Stimulated activated CD8-positive, alpha-beta memory T cell treated with anti-CD3 and anti-CD28 coated beads, Interleukin-4, amount 100 ng/mL, for 4 hours (primary cell): ENCODE measurements at places on chromosomes 16 and 17.

- no peak for DNase-seq
These were observed 30.0 kb downstream of the SNN start for GRCh38 chr16:11698271-11698689.

DNA sequence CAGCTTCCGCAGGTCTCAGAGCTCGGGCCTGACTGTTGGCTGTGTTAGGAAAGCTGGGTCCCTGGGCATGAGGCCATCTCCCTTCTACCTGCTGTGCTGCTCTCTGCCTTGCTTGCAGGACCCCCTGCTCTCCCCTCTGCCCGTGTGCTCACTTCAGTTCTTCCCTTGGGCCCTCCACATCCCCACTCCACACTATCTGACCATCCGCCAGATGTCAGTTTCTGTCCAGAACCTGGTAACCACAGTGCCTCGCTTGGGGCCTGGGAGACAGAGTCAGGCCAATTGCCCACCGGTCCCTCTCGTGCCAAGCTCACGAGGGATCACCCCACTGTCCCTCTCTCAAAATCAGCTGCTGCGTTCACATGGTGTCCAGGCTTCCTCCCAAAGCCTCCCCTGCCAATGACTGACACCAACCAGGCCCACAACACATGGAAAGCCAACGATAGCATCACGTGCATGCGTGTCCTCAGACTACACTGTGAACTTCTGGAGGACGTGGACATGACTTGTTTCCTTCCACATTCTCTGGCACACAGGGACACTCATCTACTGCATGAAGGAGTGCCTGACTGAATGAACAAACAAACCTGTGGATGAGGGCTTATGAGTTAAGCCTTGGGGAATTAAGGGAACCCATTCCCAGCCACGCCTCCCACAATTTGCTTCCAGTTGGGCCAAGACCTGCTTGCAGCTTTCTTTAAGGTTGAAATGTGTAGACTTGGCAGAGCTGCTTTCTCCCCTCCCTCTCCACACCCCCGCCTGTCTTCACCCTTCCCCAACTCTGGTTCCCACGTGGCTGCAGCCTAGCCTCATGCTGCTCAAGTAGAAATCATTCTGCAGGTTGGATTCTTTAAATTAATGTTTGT is 72.5 kb upstream of the ZNF423 start:
- DNase-seq, result no peak

DNA sequence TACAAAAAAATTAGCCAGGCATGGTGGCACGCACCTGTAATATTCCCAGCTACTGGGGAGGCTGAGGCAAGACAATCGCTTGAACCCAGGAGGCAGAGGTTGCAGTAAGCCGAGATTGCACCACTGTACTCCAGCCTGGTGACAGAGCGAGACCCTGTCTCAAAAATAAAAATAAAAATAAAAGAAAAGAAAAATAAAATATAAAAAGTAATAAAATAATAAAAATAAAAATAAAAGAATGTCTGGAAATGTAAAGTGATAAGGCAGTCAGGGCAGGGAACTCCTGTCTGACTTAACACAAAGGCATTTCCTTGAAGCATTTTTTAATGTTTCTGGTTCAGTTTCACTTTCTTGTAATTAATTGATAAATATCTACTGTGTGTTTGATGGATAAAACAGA is 34.7 kb upstream of the DNAJA2 start:
- DNase-seq, result no peak

DNA sequence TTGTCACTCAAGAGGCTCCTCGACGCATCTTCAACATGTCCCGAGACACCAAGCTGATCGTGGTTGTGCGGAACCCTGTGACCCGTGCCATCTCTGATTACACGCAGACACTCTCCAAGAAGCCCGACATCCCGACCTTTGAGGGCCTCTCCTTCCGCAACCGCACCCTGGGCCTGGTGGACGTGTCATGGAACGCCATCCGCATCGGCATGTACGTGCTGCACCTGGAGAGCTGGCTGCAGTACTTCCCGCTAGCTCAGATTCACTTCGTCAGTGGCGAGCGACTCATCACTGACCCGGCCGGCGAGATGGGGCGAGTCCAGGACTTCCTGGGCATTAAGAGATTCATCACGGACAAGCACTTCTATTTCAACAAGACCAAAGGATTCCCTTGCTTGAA is 101.0 kb downstream of the HS3ST2 start:
- DNase-seq, result no peak

GRCh38 chr16:27235938-27236245 is 32.6 kb downstream of the KDM8 start:
- no peak for DNase-seq

- no peak for DNase-seq
These were observed 150.5 kb upstream of the SOX9 start for GRCh38 chr17:71970312-71970711.

DNA sequence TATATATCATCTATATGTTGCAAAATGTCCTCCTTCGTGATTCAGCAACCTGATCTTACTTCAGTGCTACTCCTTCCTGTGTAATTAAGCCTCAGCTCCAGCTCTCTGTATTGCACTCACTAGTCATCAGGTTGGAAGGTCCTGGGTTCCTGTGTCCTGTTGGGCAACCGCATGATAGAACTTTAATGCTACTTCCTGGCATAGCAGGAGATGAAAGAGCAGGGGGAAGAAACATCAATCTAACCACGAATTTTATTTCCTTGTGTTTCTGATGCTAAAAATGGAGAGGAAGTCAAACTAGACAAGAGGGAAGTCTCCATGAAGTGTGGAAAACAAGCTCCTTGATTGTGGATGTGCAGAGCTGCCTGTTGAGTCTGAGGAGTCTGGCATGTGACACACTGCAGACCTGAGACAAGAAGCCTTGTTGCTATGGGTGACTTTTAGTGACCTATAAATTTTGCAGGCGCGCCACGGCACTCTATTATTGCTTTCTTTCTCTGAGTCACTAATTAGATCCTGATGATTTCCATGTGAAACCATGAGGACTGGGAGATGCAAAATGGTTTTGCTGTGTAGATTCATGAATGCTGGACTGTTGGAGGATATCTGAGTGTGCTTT is 25.6 kb downstream of the IGSF6 start:
- no peak for DNase-seq

DNA sequence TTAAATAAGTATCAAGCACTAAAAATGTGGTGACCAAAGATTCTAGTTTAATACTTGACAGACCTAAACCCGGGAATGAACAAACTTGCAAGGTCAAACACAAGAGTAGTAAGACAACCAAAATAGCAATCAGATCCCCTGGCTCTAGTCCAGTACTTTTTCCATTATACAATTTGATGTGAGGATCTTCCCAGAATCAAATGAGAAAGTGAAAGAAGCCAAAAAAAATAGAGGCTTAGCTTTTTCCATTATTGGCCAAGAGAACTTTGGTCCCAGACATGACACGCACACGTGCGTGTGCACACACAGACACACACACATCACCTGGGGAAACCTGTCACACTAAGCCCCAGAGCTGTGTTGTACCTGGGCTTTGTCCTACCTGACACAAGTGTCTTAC is 300.6 kb upstream of the CDH5 start:
- no peak for DNase-seq

- DNase-seq, result no peak
These were observed 32.0 kb upstream of the ABCA5 start for GRCh38 chr17:69358688-69359596.

- DNase-seq, result no peak
These were observed 13.2 kb downstream of the TMEM238L start for GRCh38 chr17:10790491-10791401.

GRCh38 chr17:81792675-81793615 is 11.0 kb upstream of the GCGR start:
- no peak for DNase-seq

- DNase-seq, result no peak
These were observed 6.3 kb downstream of the TERF2IP start for GRCh38 chr16:75653922-75654321.

DNA sequence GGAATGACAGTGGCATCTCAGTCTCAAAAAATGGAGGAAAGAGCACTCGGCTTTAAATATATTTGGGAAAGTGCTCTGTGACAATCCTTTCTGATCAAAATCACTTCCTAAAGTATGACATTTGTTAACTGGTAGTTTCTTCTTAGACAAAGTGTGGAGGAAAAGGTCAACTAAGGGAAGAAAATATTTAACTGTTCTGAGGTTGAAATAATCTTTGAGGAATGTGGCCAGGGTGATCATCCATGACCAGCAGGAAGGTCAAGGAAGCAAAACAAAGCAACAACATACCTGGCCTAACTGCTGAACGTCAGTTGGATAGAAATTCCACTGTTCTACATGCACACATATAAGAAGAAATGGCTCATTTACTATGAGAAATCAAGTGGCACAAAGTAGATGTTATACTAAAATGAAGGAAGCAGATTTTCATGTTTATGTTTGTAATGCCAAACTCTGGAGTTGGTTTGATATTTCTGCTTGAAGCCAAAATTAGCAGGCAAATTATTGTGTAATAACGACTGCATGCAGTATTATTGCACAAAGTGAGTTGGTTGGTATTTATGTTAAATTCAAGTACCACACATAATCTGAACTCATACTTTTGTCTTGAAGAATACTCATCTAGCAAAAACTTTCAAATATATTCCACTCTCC is 87.3 kb upstream of the CORO6 start:
- no peak for DNase-seq

GRCh38 chr17:64520359-64520758 is 13.6 kb downstream of the CEP95 start:
- no peak for DNase-seq

- DNase-seq, result no peak
These were observed 7.9 kb downstream of the QPRT start for GRCh38 chr16:29686740-29687332.

DNA sequence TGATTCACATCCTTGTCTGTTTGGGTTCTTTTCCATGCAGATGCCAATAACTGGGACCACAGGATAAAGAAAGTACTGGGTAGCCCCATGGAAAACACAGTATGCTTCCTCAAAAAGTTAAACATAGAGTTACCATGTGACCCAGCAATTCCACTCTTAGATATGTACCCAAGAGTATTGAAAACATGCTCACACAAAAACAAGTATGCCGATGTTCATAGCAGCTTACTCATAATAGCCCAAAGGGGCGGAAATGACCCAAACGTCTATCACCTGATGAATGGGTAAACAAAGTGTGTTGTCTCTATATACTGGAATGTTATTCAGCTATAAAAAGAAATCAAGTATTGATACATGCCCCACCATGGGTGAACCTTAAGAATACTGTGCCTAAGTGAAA is 55.4 kb downstream of the CYB5B start:
- DNase-seq, result no peak

- DNase-seq, result no peak
These were observed 31.4 kb upstream of the XYLT2 start for GRCh38 chr17:50314456-50315011.

GRCh38 chr17:81515530-81516041 is 3.0 kb upstream of the ACTG1 start:
- DNase-seq, result no peak

DNA sequence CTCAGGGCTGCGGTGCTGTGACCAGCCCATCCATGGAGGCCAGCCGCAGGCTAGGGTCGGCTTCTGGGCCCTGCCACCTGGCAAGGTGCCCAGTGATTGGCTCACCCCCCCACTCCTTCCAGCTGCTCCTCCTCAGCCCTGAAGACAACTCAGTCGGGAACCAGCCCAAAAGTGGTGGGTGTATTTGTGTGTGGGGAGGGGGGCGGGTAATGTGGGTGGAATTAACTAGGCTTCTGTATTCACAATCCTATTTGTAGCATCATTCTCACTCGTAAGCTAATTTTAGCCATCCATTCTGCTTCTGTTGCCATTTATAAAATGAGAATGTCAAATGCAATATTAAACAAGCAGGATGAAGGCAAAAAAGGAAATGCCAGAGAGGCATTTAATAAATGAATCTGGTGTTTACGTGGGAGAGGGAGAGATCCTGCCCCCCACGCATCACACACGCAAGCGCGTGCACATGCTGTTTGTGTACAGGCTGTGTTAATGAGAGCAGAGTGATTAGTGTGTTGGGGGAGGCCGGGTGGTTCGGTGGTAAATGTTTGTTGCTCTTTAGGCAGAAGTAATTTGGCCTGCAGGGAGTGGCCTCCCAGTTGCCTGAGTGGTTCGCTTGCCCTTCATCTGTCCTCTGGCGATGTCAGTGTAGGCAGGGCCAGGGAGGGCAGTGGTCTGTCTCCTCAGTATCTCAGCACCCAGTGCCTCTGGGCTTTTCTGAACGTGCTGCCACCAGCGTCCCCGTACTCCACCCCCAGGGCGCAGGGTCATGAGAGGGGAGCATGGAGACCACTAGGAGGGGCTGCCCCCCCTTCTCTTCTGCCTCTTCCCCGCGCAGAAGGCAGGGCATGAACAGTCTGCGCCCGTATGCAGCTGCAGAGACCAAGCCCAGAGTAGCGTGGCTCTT is 140.1 kb downstream of the CCDC182 start:
- DNase-seq, result no peak

- peak; percentile 29 for DNase-seq
These were observed 2.1 kb downstream of the SCARF1 start for GRCh38 chr17:1643293-1643998.

GRCh38 chr17:43388359-43389045 is 10.3 kb upstream of the ARL4D start:
- DNase-seq, result peak; percentile 75

DNA sequence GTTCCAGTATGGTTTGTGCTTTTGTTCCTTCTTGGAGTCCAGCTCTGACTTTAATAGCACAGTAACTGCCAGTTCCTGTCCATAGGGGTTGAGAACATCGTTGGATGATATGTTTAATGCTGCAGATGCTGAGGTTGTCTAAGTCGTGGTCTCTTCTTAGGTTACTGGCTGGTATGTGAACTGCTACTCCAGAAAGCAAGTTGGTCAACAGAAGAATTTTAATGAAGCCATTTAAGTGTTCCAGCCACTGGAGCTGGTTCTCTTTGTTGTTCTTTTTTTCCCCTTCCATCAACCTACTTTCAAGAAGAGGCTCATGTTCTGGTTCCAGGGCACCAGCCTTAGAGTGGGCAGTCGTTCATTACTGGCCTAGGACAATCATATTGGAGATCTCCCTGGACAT is 140.3 kb upstream of the TBX2 start:
- DNase-seq, result no peak

DNA sequence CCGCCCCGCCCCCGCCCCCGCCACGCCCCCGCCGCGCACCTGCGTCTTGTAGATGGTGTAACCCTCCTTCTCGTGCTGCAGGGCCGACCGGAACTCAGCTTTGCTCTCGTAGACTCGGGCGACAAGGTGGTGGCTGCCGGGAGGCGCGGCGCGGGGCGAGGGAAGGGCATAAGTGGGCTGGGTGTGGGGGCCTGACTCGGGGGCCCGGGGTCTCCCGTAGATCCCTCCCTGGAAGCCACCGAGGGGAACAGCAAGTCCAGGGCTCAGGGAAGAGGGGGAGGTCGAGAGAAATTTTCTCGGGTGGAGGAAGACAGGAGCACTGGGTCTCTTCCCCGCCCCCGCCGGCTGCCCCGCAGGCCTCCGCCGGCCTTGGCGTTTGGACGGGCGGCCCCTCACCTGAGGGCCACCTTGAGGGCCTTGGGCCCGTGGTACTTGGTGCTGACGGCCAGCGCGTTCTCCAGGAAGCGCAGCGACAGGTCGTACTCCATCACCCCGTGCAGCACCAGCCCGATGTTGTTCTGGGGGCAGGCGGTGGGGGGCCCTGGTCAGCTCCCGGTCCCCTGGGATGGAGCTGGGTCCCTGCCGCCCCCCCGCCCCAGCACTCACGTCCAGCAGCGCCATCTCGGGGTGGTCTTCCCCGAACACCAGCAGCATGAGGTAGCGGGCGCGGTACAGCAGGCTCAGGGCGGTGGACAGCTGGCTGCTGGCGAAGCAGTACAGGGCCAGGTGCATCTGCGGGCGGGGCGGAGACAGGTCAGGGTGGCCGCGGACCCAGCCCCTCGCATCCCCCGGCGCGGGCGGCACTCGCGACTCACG is 19.4 kb downstream of the CLUH start:
- no peak for DNase-seq

- DNase-seq, result no peak
These were observed 80.7 kb upstream of the CES5A start for GRCh38 chr16:55955845-55956244.
